ENCODE measurements at places on chromosomes 3 and 15. TPM values are rescaled to one million over a fixed set of nuclear protein-coding genes. Genes with fewer than 3 reads are reported as not detected.
A peak's percentile ranks its signal among the peaks of the same experiment; 100 is the strongest.

- no peak for DNase-seq
These were observed 41.8 kb downstream of the HOMER2 start for GRCh38 chr15:82910721-82911120.

GRCh38 chr3:107643038-107643883 is 120.5 kb downstream of the BBX start:
- DNase-seq, result no peak

DNA sequence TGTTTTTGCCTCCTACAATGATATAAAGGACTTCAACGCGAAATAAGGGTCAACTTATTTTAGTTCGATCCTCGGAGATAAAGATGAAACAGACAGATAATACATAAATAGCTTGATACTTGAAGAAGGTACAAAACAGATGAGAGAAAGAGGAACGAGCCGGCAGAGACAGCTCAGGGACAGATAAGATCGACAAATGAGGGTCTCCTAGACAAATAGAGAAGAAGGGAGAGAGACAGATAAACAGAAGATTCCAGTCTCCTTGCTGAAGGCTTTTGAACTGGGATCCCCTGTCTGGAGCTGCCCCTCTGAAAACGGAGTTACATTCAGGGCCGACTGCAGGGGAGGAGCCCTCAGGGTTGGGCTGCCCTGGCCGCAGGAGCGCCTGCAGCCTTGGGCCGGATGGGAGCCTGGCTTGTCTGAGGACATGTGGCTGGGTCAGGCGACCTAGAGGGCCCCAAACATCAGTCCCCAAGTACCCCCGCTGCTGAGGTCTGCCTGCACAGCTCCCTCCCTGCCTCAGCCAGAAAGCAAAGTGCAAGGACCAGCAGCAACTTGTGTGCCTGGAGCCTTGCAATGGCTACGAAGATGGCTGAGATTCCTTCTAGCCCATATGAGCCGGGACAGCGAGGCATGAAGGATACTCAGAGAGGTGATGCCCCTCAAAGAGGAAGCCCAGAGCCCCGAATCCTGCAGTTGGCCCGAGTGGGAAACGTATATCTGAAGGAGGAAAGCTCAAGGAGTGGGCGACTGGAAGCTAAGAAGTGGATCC is 926 bp upstream of the SKOR1 start:
- DNase-seq, result no peak

DNA sequence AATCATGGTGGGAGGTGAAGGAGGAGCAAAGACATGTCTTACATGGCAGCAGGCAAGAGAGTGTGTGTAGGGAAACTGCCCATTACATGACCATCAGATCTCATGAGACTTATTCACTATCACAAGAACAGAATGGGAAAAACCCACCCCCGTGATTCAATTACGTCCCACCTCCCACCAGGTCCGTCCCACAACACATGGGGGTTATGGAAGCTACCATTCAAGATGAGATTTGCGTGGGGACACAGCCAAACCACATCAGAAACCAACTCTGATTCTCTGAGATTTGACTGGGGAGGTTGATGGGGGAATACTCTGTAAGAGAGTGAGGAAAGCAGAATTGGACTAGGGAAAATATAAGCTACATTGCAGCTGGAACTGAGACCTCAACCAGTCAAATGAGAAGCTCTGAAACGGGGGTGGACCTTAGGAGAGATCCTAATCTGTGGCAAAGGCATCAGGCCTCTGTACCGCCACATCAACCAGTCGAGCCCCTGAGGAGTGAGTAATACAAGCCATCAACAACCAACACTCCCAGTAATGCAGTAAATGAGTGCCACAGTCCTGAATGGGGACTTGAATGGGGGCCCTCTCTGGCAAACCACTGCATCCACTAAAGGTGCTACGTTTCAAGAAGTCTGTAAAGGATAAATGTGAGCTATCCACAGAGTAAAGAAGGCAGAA is 207.9 kb upstream of the GADL1 start:
- DNase-seq, result no peak

- DNase-seq, result no peak
These were observed 40.4 kb downstream of the BHLHE40 start for GRCh38 chr3:5019411-5020241.

DNA sequence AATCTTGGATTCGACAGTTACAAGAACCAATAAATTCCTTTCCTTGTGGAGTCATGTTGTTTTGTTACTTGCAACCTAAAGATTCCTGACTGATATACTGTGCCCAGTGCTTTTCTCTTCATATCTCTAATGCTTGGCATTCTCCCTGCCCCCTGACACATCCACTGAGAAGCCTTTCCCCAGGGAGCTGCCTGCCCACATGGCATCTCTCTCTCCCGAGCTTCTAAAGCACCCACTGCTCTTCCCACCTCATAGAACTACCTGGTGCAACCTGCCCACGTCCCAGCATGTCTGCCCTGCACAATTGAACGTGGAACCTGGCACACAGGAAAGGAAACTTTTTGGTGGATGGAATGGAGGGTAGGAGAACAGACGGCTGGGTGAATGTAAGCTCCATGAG is 6.8 kb downstream of the CYP8B1 start:
- DNase-seq, result no peak

DNA sequence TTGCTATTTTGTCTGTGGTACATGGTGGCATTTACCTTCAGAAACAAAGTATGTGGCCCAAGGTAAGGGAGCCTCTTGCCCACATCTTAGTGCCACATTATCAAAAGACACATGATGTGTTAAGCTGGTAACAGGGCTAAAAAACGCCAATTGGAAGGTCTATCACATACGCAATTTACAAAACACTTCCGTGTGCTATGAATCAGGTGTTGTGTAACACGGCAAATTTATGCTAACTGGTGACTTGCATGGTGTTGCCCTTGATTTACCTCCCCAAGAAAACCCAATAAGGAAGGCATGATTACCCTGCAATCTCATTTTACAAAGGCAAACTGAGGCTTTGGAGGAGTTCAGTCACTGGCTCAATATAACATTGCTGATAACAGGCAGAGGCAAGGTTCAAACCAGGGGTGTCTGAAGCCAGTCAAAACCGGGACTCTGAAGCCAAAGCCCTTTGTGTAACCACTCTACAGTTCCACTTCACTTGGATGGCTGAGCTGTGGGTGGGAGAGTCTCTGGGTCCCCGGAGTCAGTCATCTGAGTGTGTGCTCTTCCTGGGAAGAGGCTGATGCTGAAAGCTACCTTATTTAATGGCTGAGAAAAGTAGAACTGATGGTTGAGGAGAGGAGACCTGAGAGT is 103.9 kb upstream of the BCL6 start:
- DNase-seq, result no peak

DNA sequence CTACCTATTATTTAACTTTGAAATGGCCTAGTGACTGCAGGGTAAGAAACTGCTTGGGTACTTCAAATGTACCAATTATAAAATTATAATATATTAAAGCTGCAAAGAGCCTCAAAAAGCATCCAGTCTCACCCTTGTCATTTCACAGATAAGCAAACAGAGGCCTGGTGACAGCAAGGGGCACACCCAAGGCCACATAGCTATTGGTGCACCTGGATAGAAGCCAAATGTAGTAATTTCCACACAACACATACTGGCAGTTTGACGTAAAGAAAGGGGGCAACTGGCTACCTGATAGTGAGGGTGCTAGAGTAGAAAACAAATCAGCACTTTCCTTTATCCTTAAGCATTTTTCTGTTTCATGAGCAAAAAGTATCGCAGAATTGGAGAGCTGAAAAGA is 51.1 kb downstream of the IFT57 start:
- no peak for DNase-seq

DNA sequence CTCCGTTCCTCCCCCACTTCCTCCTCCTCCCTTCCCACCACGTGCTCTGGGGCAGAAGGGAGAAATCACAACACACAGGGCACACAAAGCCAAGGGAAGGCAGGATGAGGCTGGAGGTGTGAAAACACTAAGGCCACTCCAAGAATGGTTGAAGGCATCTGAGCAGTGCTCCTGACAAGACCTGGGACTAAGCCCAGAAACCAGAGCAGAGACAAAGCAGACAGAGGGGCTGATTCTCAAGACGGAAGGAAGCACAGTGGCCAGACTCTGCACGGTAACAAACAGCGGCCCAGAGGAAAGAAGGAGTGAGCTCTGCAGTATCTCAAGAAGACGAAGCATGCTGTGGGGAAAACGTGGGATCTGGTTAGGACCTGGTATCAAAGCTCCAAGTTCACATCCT is 78.1 kb downstream of the ADCY5 start:
- DNase-seq, result no peak

GRCh38 chr3:128416578-128417211 is 50.0 kb downstream of the DNAJB8 start:
- DNase-seq, result no peak

DNA sequence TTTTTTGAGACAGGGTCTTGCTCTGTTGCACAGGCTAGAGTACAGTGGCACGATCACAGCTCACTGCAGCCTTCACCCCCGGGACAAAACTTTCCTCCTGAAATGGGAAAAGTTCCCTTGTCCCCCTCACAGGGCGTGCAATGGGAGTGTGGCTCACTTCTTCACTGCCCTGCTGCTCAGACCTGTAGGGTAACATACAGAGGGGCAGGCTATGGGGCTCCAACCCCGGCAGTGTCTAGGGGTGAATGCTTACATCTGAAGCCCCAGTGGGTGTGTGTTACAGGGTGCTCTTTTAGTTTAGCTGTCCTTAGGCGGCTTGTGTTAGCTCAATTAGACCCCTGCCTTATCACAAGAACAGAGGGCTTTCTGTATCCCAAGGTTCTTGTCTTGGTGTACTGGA is 157.3 kb downstream of the RBPMS2 start:
- no peak for DNase-seq

DNA sequence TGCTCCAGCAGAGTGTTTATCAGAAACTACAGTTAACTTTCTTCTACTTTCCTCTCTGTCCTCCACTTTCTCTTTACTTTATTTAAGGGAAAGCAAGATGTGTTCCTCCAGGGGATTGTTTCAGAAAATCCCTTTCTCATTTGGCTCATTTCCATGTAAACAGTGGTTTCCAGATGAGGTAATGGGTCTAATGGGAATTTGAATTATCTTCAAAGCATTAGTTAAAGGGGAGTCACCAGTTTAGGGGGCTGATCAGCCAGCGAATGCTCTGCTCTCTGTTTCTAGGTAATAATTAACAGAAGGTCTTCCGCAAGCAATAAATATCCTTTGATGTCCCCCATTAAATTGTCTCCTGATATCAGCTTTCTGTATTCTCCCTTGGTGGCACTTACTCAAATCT is 30.4 kb upstream of the ZNF639 start:
- DNase-seq, result peak; percentile 39

- no peak for DNase-seq
These were observed 7.4 kb upstream of the OCA2 start for GRCh38 chr15:28106294-28107110.

DNA sequence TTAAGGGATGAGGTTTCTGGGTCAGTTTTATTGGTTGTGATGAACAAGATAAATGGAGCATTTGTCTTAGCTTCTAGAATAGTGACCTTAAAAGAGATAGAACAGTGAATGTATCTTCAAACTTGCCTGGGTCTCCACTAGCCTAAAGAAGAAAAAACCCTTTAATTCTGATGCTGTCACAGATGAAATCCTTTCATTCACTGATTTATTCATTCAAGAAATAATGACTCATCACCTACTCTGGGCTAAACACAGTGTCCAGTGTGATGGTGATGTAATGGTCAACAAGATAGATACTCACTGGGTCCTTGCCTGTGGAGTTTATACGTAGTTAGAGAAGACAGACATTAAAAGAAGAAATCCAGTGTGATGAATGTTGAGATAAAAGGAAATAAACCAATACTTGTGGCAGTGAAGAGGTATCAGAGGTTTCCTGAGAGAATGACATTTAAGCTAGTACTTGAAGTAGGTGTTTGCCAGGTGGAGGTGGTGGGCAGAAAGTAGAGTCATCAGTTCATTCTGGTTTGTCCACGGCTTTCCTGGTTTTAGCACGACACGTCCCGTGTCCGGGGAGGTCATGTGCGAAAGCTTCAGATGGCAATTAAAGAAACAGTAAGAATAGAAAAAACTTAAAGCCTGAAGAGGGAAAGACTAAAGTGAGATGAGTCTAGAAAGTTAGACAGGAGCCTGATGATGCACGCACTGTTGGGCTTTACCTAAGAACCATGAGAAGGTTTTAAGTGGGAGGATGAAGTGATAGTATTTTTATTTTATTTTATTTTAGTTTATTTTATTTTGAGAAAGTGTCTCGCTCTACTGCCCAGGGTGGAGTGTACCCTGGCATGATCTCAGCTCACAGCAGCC is 18.5 kb downstream of the PAK2 start:
- no peak for DNase-seq

DNA sequence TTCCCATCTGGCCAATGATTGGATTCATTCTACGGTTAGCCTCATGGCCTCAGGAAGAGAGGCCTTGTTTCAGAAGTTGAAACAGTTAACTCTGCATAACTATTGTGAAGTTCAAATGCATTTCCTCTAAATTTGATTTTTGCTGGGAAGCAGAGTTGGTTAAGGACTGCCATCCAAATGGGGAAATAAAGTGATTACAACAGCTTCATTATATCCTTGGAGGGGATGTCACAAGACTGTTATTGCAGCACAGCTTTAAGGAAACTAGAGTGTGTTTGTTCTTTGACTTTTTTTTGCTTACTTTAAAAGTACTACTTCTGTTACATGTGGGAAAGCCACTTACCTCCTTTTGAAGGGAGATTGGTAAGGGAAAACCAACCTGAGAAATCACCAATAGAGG is 164.8 kb downstream of the AKAP13 start:
- DNase-seq, result no peak

DNA sequence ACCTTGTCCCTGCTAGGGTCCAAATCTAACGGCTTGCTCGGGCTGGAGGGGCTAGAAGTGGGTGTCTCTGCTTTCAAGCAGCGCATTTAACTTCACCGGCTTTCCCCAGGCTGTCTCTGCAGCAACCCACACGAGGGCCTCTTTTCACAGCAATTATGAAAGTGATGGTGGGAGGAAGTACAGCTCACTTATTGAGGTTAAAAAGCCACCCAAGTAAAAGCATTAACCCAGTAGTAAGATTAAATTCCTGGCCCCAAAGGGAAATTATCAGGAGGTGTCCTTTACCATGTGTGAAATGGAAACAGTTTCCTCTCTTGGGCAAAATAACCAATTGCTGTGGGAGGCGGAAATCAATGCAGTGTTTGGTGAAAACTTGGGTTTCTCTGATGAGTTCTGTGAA is 41.1 kb downstream of the NGRN start:
- DNase-seq, result no peak

DNA sequence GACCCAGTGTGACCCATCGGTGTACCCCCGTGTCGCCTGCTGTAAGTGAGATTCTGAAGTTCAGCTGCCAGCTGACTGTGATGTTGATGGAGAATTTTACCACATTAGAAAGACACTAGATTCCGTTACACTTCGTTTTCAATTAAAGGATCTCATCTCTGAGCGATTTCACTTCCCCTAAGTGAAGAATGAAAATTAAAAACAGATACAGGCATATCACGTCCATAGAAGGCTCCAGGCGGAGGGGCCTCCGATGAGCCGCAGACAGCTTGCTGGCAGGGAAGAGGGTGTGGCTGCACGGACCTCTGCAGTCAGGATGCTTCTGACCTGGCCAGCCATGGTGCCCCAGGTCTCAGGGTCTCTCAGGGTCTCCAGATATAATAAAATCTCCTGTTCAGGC is 6.6 kb upstream of the CPN2 start:
- no peak for DNase-seq

GRCh38 chr15:26096581-26096980 is 233.5 kb upstream of the ATP10A start:
- DNase-seq, result no peak

Gene CMTM7
- 48.9 TPM for polyA plus RNA-seq

Gene SLC24A5
- 2.0 TPM for polyA plus RNA-seq

Gene TGM5
- polyA plus RNA-seq, result not detected

Gene CCR1
- polyA plus RNA-seq, result 2.0 TPM

Gene SPINT1
- 66.7 TPM for polyA plus RNA-seq
